Cardiac fibroblast (primary cell): ENCODE measurements at places on chromosomes 7 and 10.

- DNase-seq = peak; percentile 10
Observed at GRCh38 chr10:116183733-116184511, 89.1 kb downstream of the GFRA1 start.

DNA sequence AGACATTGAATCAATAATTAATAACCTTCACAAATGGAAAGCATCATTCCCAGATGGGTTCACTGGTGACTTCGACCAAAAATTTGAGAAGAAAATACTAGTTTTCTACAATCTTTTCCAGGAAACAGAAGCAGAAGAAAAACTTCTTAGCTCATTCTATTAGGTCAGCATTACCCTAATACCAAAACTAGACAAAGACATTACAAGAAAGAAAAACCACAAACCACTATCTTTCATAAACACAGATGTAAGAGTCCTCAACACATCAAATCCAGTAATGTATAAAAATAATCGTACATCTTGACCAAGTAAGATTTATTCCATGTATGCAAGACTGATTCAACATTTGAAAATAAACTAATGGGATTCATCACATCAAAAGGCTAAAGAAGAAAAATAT lies 64.0 kb upstream of the CDK1 start:
- DNase-seq = no peak

GRCh38 chr7:88111140-88111743 lies 108.6 kb downstream of the SRI start:
- peak; percentile 62 for DNase-seq

- DNase-seq = no peak
Observed at GRCh38 chr7:80612880-80613279, 25.6 kb upstream of the CD36 start.

DNA sequence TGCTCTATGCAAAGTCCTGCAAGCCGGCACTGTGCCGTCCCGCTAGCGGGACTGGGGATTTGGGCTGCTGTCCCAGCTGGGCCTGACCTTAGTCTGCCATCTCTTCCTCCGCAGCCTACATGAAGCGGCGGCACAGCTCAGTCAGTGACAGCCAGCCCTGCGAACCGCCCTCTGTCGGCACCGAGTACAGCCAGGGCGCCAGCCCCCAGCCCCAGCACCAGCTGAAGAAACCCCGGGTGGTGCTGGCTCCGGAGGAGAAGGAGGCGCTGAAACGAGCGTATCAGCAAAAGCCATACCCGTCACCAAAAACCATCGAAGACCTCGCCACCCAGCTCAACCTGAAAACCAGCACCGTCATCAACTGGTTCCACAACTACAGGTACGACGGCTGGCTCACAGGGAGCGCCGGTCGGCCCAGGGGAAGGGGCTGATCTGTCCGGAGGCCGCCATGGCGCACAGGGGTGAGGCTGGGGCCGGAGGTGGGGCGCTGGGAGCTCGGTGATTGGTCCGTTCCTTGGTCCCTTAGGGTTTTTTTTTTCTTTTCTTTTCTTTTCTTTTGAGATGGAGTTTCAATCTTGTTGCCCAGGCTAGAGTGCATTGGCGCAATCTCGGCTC lies 47.4 kb upstream of the SH2B2 start:
- no peak for DNase-seq

DNA sequence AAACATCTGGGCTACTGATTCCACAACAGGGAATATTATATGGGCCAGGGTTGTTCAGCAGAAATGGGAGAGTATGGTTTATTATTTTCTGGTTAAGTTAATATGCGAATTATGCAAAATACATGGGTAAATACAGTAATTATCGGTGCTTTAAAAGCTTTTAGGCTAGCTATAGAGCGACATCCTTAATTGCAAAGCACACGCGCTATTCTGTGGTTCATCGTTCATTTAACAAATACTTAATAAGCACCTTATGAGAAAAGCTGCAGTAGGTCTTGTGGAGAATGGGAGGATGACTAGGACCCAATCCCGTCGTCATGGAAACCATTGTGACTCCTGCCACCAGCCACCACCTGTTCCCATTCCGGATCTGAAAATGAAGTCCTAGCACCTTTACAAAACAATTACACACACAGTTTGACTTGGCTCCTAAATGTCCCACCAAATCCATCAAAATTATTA lies 623 bp upstream of the CEP41 start:
- DNase-seq = peak; percentile 40

DNA sequence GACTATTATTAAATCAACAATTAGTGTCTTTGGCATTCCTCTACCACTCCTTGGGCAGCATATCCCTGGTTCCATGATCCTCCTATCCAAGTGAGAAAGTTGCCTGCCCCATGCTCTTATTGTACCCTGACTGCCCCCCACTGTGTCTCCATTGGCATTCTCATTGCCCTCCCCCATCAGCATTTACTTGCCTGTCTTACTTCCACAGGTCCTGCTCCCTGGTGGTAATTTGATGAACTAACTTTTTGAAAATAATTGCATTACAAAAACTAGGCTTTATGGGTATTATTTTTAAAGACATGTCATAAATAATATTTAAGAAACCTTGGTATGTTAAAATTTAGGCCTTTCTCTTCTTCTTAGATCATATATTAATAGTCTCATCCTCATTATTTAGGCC lies 346.4 kb downstream of the PCLO start:
- DNase-seq = no peak
